Chondrocyte (in vitro differentiated cells): ENCODE measurements at places on chromosomes 5 and 9. TPM values are rescaled to one million over a fixed set of nuclear protein-coding genes. Genes with fewer than 3 reads are reported as not detected.

The ZNF484 gene
- 8.8 to 12.0 TPM (median 8.9 TPM) in 3 replicates for total RNA-seq

The FYB1 gene
- total RNA-seq: not detected in 3 replicates

The PRUNE2 gene
- 5.5 to 11.4 TPM (median 10.5 TPM) in 3 replicates for total RNA-seq

The FBP1 gene
- not detected in 3 replicates for total RNA-seq

The RGMB gene
- total RNA-seq: 21.9 to 28.5 TPM (median 27.7 TPM) in 3 replicates

The NUTM2G gene
- 0.10 to 0.15 TPM in 2 of 3 replicates, not detected in the other for total RNA-seq

The GRXCR2 gene
- total RNA-seq: not detected in 3 replicates

The MEF2C gene
- 25.4 to 35.7 TPM (median 29.6 TPM) in 3 replicates for total RNA-seq

The CCL27 gene
- total RNA-seq: not detected in 3 replicates

The LCN10 gene
- total RNA-seq: not detected in 3 replicates

The CHD1 gene
- total RNA-seq: 24.5 to 27.0 TPM (median 24.6 TPM) in 3 replicates

The SLC36A3 gene
- total RNA-seq: not detected in 3 replicates

The ARL14EPL gene
- not detected in 3 replicates for total RNA-seq

The LECT2 gene
- not detected in 3 replicates for total RNA-seq

The C5orf58 gene
- not detected in 3 replicates for total RNA-seq

The ELL2 gene
- total RNA-seq: 51.7 to 83.8 TPM (median 59.3 TPM) in 3 replicates

The KIAA1191 gene
- 89.5 to 103 TPM (median 91.5 TPM) in 3 replicates for total RNA-seq

The TSTD2 gene
- total RNA-seq: 18.8 to 21.9 TPM (median 19.6 TPM) in 3 replicates

The RMI1 gene
- 7.7 to 9.1 TPM (median 7.9 TPM) in 3 replicates for total RNA-seq

The TAF1L gene
- total RNA-seq: 0.02 TPM in 1 of 3 replicates, not detected in the others

The SPINK6 gene
- not detected in 3 replicates for total RNA-seq

The IL13 gene
- not detected in 3 replicates for total RNA-seq

The ENC1 gene
- total RNA-seq: 37.4 to 53.6 TPM (median 51.1 TPM) in 3 replicates

The TBC1D9B gene
- 107 to 130 TPM (median 118 TPM) in 3 replicates for total RNA-seq

The FCN1 gene
- not detected in 3 replicates for total RNA-seq

The GDF9 gene
- total RNA-seq: 0.29 to 0.38 TPM (median 0.30 TPM) in 3 replicates

The REEP5 gene
- total RNA-seq: 75.6 to 89.6 TPM (median 87.6 TPM) in 3 replicates

The RGS7BP gene
- not detected in 3 replicates for total RNA-seq

The MYMK gene
- total RNA-seq: not detected in 3 replicates

The PLCXD3 gene
- total RNA-seq: not detected in 3 replicates

The IL9 gene
- not detected in 3 replicates for total RNA-seq

The KCNV2 gene
- total RNA-seq: not detected in 3 replicates

The ZBTB5 gene
- total RNA-seq: 14.1 to 15.3 TPM (median 14.5 TPM) in 3 replicates

The CCDC171 gene
- 2.6 to 6.3 TPM (median 3.2 TPM) in 3 replicates for total RNA-seq

The PITX1 gene
- total RNA-seq: 0.18 TPM in 1 of 3 replicates, not detected in the others

The ACOT12 gene
- total RNA-seq: not detected in 3 replicates

The ABO gene
- total RNA-seq: 0.17 TPM in 1 of 3 replicates, not detected in the others

The DIPK1B gene
- total RNA-seq: 8.2 to 9.2 TPM (median 8.5 TPM) in 3 replicates
